ENCODE measurements at places on chromosomes 16 and 17.

- DNase-seq, result no peak
Measured at GRCh38 chr16:55393991-55394390, 70.0 kb downstream of the IRX6 start.

- DNase-seq, result no peak
Measured at GRCh38 chr17:73436954-73437353, 125.2 kb upstream of the CDC42EP4 start.

GRCh38 chr16:30567991-30568638 is 3.4 kb downstream of the ZNF688 start:
- DNase-seq, result no peak

GRCh38 chr17:81912441-81913309 is 1.5 kb upstream of the PCYT2 start:
- DNase-seq, result no peak

GRCh38 chr17:8552577-8553320 is 77.8 kb downstream of the MYH10 start:
- DNase-seq, result peak; percentile 28

DNA sequence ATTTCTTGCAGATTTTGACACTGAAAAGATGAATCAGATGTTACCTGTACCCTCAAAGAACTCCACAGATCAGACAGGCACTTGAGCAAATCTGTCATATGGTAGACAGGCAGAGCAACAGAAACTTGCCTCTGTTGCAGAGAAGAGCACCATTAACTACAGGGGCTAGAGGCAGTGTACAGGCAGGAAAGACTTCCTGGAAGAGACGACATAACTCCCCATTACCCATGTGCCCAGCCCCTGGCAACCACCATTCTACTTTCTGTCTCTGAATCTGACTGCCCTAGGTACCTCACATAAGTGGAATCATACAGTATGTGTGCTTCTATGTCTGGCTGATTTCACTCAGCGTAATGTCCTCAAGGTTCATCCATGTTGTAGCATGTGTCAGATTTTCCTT is 15.5 kb downstream of the GFOD2 start:
- DNase-seq, result no peak

DNA sequence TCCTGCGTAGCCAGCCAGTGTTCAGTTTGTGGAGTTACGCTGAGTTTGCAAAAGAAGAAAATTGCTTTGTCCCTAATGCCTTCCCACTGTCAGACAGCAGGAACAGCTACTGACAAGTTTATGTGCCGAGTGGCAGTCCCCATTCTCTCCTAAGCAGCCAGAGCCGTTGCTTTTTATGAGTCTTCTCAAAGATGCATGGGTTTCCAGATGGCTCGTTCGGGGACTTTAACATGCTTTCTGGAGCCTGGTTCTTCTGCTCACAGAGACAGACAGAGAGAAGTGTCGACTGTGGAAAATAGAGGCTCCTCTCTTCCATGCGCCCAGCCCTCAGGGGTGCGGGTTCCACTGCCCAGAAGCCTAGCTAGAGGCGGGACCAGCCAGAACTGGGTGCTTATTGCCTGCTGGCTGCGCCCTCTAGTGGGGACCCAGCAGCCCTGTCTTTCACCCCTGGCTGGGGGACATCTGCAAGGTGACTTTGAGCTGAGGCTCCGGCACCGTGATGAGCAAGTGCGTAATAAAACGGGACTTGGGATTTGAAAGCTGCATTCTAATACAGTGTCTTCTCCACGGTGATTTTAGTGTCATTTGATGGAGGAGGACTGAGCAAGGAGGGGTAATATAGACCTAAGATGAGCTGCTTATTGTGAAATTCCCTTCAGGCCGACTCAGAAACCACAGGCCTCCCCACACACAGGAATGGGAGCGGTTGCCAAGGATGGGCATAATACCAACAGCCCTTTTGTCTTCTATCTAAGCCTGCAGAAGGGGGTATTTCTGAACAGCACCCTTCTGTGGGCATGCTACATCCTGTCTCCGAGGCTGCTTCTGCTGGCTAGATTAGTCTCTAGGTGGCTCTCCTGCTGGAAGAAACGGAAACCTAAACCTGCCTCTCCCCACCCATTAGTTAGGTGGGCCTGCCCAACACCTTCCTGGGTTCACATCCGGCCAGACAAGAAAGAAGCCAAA is 73.1 kb downstream of the CCDC182 start:
- peak; percentile 95 for DNase-seq

- DNase-seq, result no peak
Measured at GRCh38 chr17:71709271-71709890, 411.4 kb upstream of the SOX9 start.

GRCh38 chr17:36036235-36036634 is 18.5 kb upstream of the CCL23 start:
- no peak for DNase-seq

DNA sequence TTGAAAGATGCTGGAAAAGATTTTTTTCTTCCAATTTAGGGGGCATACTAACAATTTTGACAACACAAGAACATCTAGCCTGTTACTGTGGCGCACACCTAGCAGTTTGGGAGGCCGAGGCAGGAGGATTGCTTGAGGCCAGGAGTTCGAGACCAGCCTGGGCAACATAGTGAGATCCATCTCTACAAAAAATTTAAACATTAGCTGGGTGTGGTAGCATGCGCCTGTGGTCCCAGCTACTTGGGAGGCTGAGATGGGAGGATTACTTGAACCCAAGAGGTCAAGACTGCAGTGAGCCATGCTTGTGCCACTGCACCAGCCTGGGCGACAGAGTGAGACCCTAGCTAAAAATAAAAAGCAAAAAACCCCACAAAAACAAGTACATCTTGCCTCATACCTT is 168.8 kb downstream of the TANC2 start:
- no peak for DNase-seq

GRCh38 chr17:68400404-68400735 is 56.9 kb downstream of the WIPI1 start:
- no peak for DNase-seq

- no peak for DNase-seq
Measured at GRCh38 chr16:66446737-66447136, 19.6 kb downstream of the BEAN1 start.

- no peak for DNase-seq
Measured at GRCh38 chr17:57838453-57838852, 11.4 kb downstream of the MRPS23 start.

DNA sequence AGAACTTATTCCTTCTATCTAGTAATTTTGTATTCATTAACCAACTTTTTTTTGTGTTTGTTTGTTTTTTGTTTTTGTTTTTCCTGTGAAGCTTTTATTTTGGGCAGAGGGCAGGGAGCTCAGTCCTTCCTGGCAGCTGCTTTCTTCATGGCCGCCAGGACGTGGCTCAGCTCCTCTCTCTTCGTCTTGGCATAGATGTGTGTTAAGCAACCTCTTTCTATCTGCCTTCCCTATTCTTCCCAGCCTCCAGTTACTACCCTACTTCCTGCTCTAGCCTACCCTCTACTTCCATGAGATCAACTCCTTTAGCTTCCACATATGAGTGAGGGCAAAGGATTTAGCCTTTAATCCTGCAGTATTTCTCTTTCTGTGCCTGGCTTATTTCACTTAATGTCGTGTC is 8.2 kb upstream of the BRD7 start:
- DNase-seq, result no peak

DNA sequence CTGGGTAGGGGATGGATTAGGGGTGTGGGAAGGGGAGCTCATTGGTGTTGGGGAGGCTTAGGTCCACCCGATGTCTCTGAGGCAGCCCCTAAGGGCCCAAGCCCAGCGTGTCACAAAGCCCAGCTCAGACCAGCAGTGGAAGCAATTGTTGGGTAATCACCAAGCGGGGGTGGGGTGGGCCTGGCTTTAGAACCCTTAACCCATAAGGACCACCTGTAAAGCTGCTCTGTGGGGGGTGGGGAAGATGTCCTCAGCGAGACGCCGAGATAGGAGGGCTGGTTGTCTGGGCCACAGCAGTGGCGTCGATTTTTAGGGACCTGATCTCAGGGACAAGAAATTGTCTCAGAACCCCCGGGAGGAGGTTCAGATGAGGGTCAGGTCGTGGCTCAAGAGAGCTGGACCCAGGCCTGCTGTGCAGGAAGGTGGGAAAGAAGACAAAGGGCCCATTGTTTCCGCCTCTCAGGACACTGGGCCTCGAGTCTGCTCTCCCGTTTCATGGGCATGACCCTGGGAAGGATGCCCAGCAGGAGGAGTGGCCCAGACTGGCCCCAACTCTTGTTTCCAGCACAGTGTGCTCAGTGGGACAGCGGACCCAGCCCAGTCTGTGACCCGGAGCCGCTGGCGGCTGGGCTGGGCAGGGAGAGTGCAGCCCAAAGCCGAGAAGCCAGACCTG is 15.9 kb downstream of the ST6GALNAC2 start:
- DNase-seq, result peak; percentile 39

GRCh38 chr17:17628388-17629008 is 37.0 kb upstream of the PEMT start:
- no peak for DNase-seq

DNA sequence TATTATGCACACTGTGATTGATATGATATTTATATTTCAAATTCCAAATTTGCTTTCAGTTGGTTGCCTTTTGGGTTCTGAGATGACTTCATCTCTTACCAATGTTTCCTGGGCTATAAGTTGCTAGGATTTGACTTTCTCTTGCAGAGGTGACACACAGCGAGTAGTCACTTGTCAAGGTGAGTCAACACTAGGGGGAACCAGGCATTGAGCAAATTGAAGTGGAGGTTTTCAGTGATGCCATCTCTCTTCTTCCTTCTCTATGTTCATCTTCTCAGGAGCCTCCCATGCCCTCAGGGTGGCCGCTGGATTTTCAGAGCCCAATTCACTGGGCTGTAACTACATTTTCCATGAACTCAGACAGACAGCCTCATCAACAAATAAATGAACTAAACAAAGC is 6.0 kb upstream of the CPD start:
- DNase-seq, result no peak

GRCh38 chr16:12356632-12357340 is 380.3 kb downstream of the SNX29 start:
- no peak for DNase-seq

DNA sequence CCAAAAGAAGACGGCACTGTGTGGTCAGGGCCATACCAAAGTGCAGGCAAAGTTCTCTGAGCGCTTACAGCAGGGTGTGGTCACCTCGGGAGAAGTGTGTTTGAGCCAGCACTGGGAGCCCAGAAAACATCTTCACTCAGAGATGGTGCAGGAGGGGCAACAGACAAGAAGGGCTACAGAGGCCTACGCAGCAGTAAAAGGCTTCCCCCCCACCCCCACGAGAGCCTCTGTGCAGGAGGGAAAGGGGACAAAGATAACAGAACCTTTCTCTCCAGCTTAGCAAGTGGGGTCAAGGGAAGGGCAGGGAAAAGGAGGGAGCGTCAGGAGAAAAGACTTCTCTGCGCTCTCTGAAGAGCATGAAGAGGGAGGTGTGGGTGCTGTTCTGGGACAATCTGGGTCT is 2.8 kb downstream of the VAT1 start:
- peak; percentile 23 for DNase-seq

DNA sequence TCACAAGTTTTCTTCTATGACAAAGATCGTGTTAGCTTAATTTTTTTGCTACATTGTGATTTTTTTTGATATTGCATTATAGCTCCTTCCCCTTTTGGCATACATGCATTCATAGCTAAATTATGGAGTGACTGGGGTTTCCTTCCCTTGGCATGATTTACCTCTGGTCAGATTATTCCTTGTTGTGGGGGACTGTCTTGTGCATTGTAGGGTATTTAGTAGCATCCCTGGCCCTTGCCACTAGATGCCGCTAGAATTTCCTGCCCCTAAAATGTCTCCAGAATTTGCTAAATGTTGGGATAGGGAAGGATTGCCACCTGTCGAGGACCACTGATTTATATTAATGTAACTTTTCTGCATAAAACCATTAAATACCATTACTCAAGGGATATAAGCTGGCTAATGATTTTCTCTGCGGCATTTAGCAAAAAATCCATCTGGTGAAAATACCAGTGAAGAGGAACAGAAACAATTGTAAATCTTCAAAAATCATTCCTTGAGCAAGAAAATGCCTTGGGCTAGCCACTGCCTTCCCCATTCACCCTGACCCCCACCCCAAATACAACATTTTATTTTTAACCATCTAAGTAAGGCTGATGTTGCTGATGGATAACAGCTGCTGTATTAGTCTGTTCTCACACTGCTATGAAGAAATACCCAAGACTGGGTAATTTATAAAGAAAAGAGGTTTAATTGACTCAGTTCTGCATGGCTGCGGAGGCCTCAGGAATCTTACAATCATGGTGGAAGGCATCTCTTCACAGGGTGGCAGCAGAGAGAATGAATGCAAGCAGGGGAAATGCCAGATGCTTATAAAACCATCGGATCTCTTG is 195.2 kb downstream of the MAP2K6 start:
- peak; percentile 60 for DNase-seq

GRCh38 chr17:81176666-81177065 is 10.6 kb upstream of the AATK start:
- no peak for DNase-seq

- DNase-seq, result no peak
Measured at GRCh38 chr17:57626520-57627210, 118.4 kb downstream of the CCDC182 start.

DNA sequence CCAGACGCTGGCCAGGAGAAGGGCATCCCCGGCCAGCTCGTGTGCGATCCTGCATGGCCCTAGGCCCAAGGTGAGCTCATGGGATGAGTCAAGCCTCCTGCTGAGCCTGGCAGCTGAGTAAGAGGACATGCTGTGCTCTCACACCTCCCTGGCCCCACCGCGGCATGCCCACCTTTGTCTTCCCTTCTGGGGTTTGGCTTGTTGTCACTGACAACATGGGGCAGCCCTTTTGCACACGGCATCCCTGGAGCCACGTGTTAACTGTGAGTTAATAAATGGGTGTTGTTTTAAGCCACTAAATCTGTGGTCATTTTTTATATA is 8.9 kb upstream of the TNS4 start:
- no peak for DNase-seq

DNA sequence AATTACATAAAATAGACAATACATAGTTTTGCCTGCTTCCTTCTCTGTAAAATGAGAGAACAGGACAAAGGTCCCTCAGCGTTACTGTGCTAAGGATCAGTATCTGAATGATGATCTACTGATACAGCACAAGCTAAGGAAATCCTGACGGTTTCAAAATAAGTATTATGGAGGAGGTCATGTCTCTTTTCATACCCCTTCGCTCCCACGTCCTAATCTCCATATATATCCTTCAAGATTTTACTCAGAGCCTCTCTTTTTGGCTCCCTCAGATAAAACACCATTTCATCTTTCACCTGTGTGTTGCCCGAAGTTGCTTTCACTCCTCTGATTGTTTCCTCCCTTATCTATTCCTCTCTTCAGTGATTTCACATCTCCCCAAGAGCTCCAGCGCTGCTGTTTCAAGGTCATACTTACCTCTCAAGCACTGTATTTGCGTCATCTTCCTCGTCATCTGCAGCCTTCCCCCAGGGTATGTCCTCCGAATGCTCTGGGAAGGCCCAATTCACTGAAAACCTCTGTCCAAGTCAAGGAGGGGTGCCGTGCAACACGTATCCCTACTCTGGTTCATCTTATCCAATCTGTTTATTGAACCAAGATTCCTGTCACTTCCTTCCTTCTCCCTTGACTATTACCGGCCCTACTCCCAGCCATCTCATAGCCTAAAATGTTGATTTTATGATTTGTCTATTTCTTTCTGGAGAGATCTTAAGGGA is 1.2 kb upstream of the BLTP2 start:
- DNase-seq, result no peak

DNA sequence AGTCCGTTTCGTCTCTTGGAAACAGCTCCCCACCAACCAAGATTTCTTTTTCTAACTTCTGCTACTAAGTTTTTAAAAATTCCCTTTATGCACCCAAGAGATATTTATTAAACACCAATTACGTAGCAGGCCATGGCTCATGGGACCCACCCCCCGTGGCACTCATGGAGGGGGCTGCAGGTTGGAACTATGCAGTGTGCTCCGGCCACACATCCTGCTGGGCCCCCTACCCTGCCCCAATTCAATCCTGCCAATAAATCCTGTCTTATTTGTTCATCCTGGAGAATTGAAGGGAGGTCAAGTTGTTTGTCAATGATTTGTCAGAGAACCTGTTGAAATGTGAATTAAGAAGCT is 48.2 kb downstream of the IL21R start:
- DNase-seq, result no peak
